ENCODE measurements at places on chromosomes 2 and 18.

DNA sequence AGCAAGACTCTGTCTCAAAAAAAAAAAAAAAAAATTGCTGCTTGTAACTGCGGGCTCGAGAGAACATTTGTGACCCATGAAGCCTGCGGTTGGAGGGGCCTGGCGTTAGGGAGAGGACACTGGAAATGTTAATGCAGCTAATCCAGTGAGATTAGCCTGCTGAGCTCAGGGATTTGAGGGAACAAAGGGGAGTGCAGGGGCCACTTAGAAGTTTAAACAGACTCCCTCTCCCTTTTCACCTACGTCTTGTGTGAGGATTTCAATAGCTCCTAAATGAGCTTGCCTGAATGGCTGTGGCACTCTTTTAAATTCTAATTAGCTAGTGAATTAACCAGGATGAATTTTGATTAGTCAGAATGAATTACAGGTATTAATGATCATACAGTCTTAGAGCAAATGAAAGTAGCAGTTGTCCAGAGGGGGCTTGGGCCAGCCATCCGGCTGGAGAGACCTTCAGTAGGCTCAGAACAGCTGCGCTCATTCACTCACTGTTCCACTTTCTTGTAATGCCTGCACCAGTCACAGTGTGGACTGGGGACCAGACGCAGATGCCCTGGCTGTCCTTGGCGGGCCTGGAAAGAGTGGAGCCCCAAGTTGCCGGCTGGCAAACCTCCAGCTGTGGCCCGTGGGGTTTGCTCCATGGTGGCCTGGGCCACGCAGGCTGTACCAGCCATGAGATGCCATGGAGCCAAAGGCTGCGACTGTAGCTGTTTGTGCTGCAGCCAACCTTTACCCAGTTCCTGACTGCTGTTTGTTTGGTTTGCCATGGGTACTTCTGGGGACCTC is 20.8 kb downstream of the LDLRAD4 start:
- DNase-seq: no peak

- DNase-seq: no peak
Observed at GRCh38 chr18:46466234-46467160, 190.5 kb downstream of the LOXHD1 start.

- no peak for DNase-seq
Observed at GRCh38 chr2:68454719-68455118, 12.4 kb downstream of the FBXO48 start.

DNA sequence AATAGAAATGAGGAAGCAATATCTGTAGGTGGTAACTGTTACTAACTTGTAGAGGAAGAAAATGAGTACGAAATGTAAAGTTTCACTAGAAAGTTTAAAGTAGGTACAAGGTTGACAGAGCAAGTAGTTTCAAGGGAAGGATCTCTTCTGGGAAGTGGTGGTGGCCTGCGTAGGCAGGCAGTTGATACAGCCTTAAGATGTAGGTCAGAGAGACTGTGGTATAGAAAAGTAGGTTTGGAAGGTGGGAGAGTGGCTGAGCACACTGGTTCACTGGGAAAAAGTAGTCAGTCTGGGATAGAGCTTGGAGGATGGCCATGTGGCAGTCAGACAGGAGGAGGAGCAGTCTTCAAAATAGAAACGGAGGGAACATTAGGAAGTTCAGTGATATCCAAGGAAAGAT is 23.5 kb downstream of the KDM3A start:
- DNase-seq: peak; percentile 34

DNA sequence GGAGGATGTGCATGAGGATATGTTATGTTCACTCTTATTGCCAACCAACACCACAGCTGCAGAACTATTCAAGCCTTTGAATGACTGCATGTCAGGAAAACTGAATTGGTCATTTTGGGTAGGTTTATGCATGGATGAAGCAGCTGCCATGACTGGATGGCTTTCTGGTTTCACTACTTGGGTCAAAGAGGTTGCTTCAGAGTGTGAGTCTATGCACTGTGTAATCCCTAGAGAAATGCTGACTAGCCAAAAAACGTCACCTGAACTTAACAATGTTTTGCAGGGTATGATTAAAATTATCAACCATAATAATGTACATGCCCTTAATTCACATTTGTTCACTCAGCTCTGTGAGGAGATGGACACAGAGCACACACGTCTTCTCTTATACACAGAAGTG is 206.7 kb upstream of the RBBP8 start:
- no peak for DNase-seq

DNA sequence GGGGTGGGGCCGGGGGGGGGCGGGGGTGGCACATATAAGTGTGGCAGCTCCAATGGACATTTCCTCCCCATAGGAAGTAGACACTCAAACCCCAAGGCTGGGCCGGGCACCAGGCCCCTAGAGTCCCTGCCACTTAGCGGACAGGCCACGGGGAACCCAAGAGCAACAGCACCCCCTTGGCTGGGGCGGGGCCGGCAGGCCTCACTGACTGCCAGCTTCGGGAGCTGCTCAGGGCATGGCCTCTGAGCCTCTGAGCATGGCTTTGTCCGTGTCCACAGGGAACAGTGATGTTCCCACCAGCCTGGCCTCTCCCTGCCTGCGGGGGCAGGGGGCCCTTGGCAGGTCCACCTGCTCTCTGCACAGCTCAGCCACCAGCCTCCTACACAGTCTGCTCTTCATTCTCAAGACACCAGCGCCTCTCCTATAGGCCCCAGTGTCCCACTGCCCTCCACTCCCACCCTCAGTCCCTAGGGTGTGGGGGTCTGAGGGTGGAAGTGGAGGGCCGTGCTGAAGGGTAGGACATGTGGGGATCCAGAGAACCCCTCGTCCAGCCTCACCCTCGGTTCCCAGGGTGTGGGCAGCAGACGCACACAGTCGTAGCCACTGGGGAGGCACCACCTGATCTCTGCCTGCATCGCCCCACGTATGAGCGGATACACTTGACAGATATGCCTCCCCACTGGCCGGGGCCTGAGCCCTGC is 106.7 kb downstream of the FAM210A start:
- DNase-seq: no peak

GRCh38 chr18:7221424-7222155 is 9.3 kb upstream of the LRRC30 start:
- no peak for DNase-seq

DNA sequence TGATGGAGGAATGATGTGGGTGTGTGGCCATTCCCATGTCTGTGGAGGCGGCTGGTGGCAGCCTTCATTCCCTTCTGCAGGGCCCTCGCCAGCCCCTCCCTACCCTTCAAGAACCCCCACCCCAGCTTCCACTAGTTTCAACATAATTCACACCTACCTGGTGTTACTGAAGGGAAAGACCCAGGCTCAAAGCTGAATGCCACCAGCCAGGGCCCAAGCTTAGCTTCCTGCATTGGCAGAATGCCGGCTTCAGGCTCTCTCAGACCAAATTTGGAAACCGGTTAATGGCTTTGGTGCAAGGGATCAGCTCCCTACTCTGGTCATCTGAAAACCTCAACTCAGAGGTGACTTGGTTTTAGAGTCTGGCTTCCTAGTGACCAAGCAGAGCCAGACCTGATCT is 16.9 kb downstream of the GAREM2 start:
- no peak for DNase-seq

- DNase-seq: no peak
Observed at GRCh38 chr2:134536296-134536695, 182.5 kb downstream of the TMEM163 start.

GRCh38 chr2:212957624-212958023 is 193.8 kb downstream of the IKZF2 start:
- no peak for DNase-seq

DNA sequence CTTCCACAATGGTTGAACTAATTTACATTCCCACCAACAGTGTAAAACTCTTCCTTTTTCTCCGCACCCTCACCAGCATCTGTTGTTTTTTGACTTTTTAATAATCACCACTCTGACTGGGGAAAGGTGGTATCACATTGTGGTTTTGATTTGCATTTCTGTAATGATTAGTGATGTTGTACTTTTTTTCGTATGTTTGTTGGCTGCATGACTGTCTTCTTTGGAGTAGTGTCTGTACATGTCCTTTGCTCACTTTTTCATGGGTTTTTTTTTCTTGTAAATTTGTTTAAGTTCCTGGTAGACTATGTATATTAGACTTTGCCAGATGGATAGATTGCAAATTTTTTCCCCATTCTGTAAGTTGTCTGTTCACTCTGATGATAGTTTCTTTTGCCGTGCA is 574.8 kb downstream of the KCNJ3 start:
- no peak for DNase-seq

DNA sequence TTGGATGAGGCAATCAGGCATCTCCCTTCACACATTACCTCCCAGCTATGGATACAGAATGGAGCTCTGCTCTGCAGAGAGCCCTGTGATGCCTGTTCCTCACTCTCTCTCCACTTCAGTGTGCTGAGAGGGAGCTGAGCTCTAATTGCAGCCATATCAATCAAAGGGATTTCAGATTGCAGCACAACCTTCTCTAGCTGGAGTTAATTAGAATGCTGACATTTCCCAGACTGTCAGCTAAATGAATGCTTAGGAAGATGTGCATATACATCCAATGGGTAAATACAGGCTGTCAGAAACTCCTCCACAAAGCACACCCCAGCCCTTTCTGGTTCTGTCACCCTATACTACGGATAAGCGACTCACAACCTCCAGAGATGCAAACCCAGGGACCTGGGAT is 402.6 kb downstream of the EIPR1 start:
- DNase-seq: no peak

- DNase-seq: no peak
Observed at GRCh38 chr2:182435754-182436153, 8.9 kb upstream of the PDE1A start.
